ENCODE measurements at places on chromosomes 13 and 19.

- DNase-seq: peak; percentile 59
These were observed 44.5 kb upstream of the GTF3A start for GRCh38 chr13:27379694-27380641.

DNA sequence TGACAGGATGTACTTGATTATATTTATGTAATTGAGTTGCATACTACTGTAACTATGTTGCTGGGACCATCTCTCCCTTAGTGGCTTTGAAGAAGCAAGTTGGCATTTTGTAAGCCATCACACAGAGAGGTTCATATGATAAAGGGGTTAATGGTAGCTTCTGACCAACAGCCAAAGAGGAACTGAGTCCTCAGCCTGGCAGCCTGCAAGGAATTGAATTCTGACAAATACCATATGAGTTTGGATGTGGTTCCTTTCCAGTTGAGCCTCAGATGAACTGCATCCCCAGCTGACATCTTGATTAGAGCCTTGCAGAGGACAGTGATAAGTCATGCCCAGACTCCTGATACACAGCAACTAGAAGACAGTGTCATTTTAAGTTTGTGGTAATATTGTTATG is 8.6 kb upstream of the MYCBP2 start:
- no peak for DNase-seq

GRCh38 chr19:11576227-11576626 is 1.2 kb downstream of the ACP5 start:
- DNase-seq: no peak

DNA sequence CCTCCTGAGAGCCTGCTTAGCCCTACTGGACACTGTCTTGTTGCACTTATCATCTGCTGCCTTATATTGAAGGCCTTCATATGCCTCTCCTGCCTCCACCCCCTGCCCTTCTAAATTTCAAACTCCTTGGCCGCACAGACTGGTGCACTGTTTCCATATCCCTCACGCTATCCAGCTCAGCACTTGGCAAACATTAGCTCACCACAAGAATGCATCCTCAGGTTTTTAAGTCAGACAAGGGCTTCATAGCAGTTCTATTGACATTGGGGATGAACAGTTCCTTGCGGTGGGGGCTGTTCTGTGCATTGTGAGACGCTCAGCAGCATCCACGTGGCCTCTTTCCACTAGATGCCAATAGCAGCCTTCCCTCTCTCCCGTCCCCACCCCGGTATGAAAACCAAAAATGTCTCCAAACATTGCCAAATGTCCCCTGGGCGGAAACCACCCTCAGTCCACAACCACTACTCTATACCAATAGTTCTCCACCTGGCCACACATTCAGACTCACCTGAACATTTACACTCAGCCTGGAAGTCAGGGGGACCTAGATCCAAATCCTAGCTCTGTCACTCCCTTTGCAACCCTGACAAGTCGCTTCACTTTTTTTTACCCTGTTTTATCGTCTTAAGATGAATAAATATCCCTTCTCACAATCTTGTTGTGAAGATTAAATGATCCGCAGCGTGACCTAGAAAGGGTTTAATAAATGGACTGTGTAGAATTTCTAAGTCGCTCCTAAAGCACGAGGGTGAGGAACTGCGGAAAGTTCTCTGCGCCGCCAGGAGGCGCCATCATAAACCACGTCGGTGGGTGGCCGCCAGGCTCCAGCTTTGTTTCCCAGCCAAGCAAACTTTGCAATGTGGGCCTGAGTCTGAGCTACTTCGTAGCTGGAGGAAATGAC is 3.6 kb upstream of the CEACAM3 start:
- DNase-seq: peak; percentile 15

- DNase-seq: no peak
These were observed 514 bp downstream of the CEACAM3 start for GRCh38 chr19:41796901-41797300.

GRCh38 chr13:103224804-103225203 is 158.6 kb upstream of the SLC10A2 start:
- no peak for DNase-seq

- no peak for DNase-seq
These were observed 42.5 kb downstream of the NFIX start for GRCh38 chr19:13037731-13038130.

DNA sequence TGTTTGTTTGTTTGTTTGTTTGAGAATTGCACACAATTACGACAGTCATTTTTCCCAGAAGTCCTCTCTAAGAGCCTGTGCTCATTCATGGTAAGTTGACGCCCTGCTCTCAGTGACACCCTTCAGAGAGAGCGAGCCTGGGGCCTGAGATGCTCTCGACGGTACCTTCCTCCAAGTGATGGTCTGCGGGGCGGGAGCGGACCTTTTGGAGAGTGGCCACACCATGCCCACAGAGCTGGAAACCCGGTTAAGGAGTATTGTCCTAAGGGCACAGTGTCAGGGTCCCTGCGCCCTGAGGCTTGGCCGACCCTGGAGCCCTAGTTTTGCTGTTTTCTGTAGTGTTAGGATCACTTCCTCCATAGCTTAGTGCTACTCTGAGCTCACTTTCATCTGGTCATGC is 3.6 kb downstream of the POP4 start:
- DNase-seq: no peak

DNA sequence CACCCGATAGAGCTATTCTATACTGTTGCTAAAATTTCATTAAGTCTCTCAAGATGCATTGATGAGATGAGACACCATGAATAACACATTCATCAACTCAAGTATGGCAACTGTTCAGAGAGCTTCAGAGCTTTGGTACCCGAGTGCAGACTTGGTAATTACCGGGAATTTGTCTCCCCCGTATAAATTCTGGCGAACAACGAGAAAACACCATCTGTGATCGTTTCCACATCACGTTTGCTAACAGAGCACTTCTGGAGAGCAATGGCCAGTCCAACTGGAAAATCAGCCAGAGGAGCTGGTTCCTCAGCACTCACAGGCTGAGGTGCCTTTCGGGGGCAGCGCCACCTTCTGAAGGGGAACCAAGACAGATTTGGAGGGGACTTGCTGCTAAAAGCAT is 40.2 kb downstream of the SUGP2 start:
- DNase-seq: no peak

All from brain microvascular endothelial cell (primary cell).